Uterus (tissue), 4 donors: ENCODE measurements at places on chromosomes 13 and 19. TPM values are rescaled to one million over a fixed set of nuclear protein-coding genes. Genes with fewer than 3 reads are reported as not detected.

The SRRM5 gene
- total RNA-seq = 0.58 TPM

- DNase-seq = no peak
These were observed 151.7 kb downstream of the EFNB2 start for GRCh38 chr13:106383791-106384190.

DNA sequence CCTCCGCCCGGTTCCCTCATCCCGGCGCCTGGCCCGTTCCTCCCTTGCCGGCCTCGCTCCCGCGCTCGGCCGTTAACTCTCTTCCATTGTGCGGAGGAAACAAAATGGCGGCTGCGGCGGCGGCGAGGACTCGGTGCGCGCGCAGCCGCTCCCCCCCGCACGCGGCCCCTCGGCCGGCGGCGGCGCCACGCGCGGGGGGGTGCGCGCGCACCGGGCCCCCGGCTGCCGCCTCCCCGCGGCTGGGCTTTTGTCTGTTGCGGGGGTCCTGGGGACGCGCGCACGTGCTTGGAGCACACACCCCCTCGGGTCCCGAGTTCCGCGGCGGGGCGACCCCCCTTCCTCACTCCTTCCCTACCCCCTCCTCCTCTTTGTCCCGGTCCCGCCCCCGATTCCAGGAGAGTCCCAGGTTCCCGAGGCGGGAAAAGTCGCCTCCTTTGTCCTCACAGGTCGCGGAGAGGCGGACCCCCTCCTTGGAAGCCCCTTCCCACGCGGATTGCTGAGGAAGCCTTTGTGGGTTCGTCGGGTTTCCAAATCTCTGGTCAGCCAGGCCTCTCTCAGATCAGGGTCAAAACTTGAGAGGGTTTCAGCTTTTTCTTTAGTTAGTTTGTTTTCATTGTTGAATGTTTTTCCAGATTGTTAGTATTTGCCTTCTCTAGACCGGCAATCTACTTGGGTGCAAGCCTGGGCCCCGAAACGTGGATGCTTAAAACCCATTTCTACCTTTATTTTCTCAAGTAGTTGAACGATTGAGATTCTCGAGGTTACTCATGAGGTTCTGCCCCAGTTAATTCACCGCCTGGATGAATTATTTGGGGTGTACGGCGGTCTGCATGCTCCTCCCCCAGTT, 687 bp downstream of the ILF3 start:
- peak; percentile 60 for DNase-seq

DNA sequence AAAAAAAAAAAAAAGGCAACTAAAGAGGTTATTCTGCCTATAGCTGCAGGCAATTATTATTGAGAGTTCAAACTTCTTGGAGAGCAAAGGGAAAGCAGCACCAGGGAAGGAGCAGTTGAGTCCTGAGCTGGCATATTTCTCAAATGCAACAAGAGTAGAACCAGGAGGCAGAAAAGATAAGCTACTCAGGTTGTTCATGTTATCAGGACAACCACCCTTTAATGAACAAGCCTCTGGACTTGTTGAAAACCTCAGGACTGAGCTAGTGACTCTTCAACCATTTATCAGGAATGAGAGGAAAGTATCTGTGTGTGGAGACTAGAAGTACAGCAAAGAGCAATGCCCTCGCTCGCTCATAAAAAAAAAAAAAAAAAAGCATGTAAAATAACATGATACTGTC, 183.0 kb downstream of the KCTD12 start:
- no peak for DNase-seq

DNA sequence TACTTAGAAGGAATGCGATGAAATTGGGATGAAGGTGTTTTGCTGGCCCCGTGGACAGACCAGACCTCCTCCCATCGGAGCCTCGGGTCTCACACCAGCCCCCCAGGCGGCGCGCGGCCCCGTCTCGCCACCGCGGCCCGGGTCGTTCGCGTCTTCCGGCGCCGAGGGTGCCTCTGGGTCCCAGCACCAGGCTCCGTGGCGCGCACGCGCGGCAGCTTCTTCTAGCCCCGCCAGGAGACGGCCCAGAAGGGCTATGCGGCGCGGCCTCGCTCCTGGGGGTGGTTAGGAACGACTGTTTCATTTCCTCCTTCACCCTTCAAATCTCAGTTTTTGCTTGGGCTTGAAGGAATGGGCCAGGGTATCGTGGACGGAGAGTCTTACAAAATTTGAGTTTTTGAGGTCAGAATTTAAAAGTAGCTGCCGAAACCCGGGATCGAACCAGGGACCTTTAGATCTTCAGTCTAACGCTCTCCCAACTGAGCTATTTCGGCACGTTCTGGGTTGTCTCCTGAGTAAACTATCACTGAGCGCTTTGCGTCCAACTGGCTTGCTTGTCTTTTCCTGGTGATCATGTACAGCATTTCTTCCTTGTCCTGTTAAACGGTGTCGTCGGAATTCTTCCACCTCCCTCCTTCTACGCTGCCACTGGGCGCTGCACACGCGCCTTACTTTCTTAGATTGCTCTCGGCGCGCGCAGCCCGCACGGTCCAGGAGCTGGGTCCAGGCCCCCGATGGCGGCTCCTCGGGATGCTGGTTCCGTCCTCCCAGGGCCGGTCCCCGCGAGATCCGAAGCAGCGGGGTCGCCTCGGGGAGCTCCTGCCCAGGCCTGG, 46.5 kb downstream of the TGDS start:
- DNase-seq = peak; percentile 95

DNA sequence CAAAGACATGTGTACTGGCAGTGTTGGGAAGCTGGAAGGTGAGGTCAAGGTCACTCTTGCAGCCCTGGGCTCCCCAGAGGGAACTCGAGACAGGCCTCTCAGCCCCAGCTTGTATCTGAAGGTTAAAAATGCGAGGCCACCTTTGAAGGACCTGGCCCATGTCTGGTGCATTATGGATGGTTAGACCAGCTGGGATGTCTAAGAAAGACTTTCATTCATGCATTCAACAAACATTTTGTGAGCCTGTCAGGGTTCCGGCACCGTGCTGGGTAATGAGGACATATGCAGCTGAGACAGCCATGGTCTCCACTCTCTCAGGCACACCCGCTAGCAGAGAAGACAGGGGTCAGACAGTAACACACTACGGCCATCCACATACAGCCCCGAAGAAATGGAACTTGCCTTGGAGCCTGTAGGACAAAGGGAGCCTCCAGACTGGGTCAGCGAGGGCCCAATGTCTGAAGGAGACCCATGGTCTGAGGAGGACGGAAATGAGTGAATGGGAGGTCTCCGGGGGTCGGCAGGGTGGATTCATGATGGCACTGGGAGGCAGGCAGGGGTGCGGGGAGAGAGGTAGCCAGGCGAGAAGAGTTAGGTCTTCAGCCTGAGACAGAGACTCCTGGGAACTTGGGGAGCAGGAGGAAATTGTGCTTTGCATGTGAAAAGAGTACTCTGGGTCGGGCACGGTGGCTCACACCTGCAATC, 19.0 kb downstream of the VSTM2B start:
- no peak for DNase-seq

DNA sequence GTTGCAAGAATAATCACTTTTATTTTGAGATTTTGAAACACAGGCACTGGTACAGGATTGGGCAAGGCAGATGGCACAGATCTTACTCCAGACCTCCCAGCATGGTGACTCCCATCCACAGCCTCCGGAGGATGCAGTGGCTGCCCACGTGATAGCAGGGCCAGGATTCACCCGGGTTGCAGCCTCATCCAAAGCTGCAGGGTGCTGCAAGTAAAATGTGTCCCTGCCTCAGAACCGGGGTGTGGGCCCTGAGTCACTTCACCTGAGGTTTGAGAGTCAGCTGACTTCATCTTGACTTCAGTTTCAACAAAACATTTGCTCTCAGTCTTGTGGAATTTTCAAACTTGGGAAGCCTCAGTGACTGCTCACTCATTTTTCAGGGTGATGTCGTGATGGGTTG, 201.9 kb downstream of the FGF9 start:
- no peak for DNase-seq

- no peak for DNase-seq
These were observed 3.9 kb downstream of the EEF2 start for GRCh38 chr19:3981373-3981735.

DNA sequence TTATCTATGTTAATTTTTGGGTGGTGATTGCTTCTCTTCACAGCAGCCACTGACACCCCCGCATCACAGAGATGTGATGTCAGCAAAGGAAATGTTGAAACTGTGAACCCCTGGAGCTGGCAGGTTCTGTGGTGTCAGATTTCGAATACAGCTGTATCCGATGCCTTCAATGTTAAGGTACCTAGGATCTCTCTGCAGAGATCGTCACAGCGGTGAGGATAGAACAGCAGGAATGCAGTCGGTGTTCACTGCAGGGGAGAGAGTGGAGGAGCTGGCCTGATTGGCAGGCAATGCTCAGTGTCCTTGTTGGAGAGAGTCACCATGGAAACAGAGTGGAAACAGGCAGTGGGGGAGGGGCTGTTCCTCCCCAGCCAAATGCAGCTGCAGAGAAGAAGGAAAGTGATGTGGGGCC, 79.5 kb upstream of the ZNF835 start:
- peak; percentile 18 for DNase-seq

GRCh38 chr13:59112221-59112718, 1051.5 kb downstream of the DIAPH3 start:
- no peak for DNase-seq

The SYNGR4 gene
- not detected for total RNA-seq

The ELSPBP1 gene
- total RNA-seq = not detected

DNA sequence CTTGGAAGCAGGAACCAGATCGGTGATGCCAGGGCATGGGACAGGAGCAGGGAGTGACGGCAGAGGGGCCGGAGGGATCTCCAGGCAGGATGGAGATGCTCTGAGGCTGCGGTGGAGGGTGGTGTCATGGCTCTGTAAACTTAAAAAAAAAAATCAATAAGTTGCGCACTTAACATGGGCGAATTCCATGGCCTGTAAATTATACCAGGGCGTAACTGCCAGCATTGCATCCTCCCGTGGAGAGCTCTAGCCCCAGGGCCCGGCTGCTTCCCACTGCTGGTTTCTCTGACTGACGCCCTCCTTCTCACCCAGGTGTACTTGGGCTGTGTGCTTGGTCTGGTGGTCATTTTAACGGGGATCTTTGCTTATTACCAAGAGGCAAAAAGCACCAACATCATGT, 8.7 kb downstream of the ATP12A start:
- DNase-seq = no peak

- DNase-seq = no peak
These were observed 10.6 kb downstream of the NDUFB7 start for GRCh38 chr19:14561249-14561648.

GRCh38 chr13:42345367-42345766, 73.4 kb downstream of the AKAP11 start:
- no peak for DNase-seq

DNA sequence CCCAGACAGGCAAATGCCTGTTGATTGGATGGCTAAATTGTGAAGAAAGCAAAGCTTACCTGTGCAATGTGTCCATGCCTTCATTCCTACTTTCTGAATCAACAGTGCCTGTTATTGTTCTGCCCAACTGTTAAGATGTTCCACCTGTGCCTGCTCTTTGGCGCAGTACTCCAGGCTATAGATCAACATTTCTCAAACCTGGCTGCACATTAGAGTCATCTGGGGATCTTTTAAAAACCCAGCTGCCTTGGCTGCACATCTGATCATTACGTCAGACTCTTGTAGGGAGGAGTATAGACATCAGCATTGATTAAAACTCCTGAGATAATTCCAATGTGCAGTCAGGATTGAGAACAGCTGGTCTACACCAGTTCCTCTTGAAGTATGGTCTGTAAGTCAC, 16.2 kb upstream of the CPB2 start:
- no peak for DNase-seq

The MIA gene
- 2.8 TPM for total RNA-seq

The GPR183 gene
- 10.8 TPM for total RNA-seq

GRCh38 chr13:24693862-24694471, 13.8 kb downstream of the ATP12A start:
- no peak for DNase-seq

DNA sequence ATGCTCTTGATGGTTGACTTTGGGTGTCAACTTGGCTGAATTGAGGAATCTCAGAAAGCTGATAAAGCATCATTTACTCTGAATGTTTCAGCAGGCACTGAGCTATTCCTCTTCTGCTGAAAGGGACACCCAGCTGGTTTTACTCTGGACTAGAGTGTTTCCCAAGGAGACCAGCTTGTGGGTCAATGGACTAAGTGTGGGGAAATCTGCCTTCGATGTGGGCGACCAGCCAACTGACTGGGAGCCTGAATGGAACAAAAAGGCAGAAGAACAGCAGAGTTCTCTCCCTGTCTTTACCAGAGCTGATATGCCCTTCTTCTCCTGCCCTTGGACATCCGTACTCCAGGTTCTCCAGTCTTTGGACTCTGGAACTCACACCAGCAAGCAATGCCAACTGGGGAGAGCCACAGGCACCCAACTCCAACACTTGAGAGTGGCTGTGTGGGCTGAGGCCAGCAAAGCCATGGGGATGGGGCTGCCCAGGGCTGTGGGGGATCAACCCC, 32.2 kb downstream of the MRPL57 start:
- DNase-seq = no peak

- no peak for DNase-seq
These were observed 427 bp downstream of the RTBDN start for GRCh38 chr19:12833738-12834565.

DNA sequence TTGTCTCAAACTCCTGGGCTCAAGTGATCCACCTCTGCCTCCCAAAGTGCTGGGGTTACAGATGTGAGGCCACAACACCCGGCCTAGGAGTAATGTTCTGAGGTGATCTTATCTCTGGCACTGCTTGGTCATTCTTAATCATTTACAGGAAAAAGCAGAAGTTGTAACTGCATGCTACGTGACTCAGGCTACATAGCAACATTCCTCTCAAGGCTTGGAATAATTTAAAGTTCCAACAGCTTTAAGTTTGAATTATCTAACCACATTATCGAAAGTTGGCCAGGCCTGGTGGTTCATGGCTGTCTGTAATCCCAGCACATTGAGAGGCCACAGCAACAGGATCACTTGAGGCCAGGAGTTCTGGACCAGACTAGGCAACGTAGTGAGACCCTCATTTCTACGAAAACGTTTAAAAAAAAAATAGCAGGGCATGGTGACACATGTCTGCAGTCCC, 3.9 kb upstream of the B9D2 start:
- no peak for DNase-seq

The FPR3 gene
- 1.8 TPM for total RNA-seq

GRCh38 chr13:51764184-51765141, 39.5 kb downstream of the DHRS12 start:
- DNase-seq = peak; percentile 67

The C5AR2 gene
- 0.29 TPM for total RNA-seq

DNA sequence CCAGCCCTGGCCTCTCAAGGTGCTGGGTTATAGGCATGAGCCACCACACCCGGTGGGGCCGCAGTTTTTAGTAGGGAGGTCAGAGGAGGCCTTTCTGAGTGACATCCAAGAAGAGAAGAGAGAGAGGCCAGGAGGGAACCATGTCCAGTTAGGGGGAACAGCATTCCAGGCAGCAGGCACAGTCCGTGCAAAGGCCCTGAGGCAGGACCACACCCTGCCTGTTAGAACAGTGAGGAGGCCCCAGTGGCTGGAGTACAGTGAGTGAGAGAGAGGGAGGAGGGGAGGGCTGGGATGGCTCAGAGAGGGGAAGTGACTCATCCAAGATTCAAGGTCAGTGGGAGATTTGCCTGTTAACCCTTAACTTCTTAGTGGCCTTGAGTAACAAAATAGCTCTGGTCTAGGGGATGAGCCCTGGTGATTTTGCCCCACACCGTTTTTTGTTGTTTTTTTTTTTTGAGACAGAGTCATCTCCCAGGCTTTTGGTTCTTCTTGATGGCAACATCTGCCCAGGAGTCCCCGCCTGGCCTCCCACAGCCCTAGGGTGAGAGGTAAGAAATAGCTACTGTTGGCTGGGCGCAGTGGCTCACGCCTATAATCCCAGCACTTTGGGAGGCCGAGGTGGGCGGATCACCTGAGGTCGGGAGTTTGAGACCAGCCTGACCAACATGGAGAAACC, 2.7 kb upstream of the PLIN3 start:
- peak; percentile 24 for DNase-seq
